T-cell (primary cell): ENCODE measurements at places on chromosomes 12 and 14.
A peak's percentile ranks its signal among the peaks of the same experiment; 100 is the strongest.

GRCh38 chr12:65495233-65495632, 216.8 kb downstream of the MSRB3 start:
- DNase-seq: no peak

- DNase-seq: no peak
Measured at GRCh38 chr12:29245246-29245645, 96.2 kb downstream of the FAR2 start.

- no peak for DNase-seq
Measured at GRCh38 chr14:99296517-99296916, 24.5 kb upstream of the BCL11B start.

DNA sequence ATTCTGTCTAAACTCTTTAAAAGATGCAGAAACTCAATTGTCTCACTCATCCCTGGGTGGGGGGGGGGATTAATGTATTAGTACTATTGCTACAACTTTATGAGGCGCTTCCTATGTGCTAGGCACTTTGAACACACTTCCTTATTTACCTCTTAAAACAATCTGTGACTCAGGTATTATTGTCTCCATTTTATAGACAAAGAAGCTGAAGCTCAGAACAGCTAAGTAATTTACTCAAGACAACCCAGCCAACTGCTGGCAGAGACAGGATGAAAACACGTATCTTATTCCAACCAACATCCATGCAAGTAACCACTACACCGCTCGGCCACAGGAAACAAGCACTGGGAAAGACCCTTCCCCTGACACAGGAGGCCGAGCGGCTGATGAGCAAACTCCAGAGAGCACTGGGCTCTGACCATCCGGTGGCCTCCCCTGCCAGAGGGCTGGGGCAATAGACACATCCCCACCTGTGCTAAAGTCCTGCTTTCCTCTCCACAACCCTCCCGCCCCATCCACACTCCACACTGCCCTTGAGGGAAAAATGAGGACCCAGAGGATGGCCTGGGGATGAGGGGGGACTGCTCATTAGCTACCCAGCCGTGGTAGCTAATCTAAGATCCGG, 244.2 kb downstream of the DPF3 start:
- no peak for DNase-seq

DNA sequence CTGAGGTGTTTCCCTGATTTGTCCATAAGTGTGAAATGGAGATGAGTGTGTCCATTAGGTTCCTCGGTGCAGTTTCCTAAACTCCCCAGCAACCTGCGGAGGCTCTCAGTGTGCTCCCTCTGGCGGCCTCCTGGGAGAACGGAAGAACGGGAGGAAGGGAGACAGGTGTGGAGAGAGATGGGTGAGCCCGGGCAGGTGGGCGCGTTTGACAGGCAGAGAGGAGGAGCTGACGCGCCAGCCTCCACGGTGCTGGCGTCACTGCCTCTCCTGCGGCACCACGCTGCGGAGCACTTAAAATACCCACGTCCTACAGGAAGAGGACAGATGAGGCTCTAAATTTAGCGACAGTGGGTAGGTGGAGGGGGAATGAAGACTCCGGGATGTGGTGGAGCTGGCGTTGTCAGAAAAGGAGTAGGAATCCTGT, 26.8 kb upstream of the PEX5 start:
- DNase-seq: peak; percentile 15

DNA sequence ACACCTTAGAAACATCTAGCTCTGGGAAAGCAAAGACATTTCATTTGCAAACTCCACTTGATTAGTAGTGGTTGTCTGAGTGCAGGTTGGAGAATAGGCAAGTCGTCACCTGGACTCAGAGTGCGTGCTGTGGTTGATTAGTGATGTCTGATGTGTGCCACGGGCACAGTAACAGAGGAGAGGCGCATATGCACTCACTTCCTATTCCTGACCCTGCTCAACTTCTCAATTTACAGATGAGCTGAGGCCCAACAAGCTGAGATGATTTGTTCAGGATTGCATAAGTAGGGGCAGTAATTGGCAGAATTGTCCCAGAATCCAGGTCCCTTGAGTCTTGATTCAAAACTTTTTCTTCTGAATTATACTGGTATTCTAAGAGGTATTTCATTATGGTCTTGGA, 44.9 kb downstream of the ADCK1 start:
- DNase-seq: no peak

- no peak for DNase-seq
Measured at GRCh38 chr14:90354551-90355298, 23.0 kb upstream of the NRDE2 start.

DNA sequence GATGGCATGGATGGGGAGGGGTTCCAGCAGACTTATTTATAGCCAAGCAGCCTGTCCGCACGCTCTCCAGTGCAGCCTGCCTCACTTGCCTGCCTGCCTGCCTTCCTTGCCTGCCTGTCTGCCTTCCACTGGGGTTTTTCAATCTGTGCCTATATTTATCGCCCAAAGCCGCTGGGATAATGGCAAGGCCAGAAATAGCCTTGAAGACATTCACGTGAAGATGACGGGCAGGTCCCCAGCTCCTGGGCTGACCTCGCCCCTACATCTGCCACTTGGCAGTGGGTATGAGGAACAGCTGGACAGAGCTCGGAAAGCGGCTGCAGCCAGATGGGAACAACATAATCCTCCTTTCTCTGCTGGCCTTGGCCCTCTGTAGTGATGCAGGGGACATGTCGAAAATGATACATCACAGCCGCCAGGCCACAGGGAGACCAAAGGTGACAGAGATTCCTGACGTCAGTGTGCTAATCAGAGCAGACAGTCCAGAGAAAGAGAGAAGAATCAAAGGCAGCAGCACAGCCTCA, 53.3 kb downstream of the PITPNM2 start:
- DNase-seq: no peak

DNA sequence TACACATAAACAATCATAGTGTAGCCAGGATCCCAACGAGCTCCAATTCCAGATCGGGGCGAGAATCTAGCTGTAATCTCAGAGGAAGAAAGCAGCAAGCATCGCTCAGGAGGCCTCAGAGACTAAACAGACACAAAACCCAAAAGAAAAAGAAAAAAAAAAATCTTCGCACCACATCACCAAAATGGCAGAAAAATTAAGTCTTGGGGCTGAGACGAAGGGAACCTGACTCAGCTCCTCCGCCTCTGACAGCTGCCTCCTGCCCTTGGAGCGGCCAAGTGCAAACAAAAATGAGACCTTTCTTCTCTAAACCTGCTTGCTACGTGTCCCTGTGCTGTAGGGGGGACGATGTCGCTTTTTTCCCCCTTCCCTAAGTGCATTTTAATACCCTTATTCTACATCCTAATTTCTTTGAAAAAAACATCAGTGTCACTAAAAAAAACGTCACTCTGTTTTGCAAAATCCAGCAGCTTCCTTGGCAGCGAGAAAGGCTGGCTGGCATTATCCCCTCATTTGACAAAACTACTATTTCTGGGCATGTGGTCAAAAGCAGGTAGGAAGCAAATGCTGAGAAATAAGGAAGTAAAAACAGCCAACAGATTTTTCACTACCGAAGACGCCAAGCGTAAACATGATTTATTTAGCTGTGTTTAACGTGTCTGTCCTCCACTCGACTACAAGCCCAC, 30.5 kb downstream of the BCL11B start:
- DNase-seq: peak; percentile 54

DNA sequence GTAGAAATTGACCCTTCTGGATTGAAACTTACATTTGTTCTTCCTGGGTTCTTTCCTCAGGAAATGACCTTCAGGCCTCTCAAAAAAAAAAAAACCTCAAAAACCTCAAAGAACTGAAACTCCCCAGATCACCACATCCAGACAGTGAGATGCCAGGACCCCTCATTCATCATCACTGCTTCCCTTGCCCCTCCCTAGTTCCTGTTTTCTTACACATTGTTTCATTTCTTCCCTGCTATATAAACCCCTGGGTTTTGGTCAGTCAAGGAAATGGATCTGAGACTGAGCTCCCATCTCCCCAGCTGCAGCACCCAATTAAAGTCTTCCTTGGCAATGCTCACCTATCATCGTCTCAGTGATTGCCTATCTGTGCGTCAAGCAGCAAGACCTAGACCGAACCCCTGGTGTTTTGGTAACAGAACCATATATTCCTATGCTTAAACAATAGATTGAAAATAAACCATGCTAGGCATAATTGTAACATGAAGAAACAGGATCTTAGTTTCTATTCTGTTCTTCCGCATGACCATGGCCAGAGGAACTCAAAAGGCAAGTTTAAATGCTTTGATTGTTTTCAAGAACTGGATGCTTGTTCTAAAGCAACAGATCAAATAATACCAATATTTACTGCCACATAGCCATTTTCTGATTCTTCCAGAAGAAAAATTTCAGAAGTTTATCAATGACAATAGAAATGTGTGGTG, 108.0 kb upstream of the MAX start:
- DNase-seq: no peak

- DNase-seq: no peak
Measured at GRCh38 chr14:64701660-64702059, 2.6 kb upstream of the PLEKHG3 start.

- DNase-seq: no peak
Measured at GRCh38 chr14:46369391-46369790, 282.2 kb downstream of the RPL10L start.

- no peak for DNase-seq
Measured at GRCh38 chr12:6112004-6112403, 12.5 kb downstream of the VWF start.

GRCh38 chr12:89236237-89236636, 116.1 kb downstream of the DUSP6 start:
- no peak for DNase-seq

DNA sequence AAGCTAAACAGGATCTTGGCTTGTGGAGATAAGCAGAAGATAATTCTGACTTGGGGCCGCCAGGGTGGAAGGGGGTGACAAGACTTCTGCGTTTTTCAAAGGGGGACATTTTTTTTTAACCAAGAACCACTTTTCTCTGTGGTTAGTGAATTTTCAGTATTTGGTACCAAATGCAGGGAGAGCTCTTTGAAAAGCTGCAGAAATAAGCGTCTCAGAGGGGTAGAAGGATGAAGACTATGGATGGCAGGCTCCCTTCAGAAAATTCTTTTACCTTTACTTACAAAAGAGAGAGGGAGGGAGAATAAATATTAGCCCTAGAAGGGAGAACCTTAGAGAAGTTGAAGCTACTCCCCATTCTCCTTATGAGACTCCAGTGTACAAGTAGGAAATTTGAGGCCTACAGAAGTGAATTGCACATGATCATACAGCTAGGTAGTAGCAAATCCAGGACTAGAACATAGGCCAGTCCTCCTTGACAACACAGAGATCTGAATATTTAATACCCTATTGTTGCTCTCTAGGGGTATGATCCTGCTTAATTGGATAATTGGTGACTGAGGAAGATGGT, 840 bp downstream of the MRPL52 start:
- DNase-seq: no peak

- no peak for DNase-seq
Measured at GRCh38 chr12:3565985-3566384, 75.0 kb downstream of the PRMT8 start.

- no peak for DNase-seq
Measured at GRCh38 chr14:55914771-55915170, 203.4 kb upstream of the PELI2 start.

GRCh38 chr14:96260341-96260821, 4.4 kb downstream of the BDKRB1 start:
- DNase-seq: no peak

GRCh38 chr12:129101816-129102215, 248.5 kb downstream of the GLT1D1 start:
- DNase-seq: no peak

GRCh38 chr14:45990252-45990651, 661.3 kb downstream of the RPL10L start:
- no peak for DNase-seq

GRCh38 chr14:55026441-55026792, 482 bp downstream of the WDHD1 start:
- DNase-seq: no peak

DNA sequence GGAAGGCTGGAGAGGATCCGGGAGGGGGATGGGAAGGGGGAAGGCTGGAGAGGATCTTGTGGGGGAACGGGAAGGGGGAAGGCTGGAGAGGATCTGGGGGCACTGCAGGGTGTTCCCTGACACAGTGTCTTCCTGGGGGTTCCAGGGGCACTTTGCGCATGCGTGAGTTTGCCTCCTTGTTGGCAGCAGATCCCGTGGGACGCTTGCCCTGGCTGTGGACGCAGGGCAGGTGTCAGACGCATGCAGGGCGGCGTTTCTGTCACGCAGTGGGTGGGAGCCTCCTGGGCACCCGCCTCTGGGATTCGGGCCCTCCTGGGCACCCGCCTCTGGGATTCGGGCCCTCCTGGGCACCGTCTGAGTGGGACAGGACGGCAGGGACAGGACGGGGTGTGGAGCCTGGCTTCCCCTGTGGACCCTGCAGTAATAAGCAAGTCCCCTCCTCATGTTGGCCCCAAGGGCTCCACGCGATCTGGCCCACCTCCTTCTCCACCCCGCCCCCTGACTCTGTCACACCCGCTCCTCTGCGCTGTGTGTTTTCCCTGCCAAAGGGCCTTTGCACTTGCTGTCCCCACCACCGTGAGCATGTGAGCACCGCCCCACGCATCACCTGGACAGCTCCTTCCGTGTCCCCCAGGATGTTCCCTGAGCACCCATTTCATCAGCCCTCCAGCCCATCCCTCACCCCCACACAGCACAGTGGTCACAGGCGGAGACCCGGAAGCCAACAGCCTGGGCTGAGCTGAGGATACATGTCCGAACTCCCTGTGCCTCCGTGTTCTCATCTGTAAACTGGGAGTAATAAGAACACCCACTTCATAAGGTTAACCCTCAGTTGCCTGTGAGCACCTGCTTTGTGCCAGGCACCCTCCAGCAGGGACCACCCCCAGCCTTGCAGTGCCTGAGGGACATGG, 4.4 kb downstream of the MMP17 start:
- DNase-seq: no peak

DNA sequence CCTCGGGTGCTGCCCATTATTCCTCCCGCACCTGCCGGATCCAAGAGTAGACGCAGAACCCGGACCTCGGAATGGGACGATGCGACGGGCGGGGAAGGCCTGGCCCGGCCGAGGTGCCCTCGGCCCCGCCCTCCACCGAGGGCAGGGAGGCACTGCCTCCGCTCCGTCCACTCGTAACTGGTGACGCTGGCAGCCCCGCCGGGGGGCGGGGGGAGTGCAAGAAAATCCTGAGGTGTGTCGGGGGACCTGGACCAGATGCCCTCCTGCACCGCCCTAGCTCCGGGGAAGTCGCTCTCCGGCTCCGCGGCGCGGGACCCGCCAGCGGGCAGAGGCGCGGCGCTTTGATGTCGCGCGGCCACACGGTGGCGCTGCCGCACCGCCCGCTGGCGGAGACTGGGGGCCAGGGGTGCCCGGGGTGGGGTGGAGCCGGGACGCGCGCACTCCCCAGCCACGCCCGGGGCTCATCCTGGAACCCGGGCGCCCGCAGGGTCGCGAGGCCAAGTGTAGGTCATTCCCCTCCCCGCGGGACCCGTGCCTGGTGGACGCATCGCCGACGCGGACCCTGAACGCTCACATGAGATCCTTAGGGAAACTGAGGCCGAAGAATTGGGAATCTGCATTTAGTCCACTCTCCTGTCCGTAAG, 202.8 kb downstream of the TTC8 start:
- peak; percentile 56 for DNase-seq

GRCh38 chr14:58362798-58363412, 32.8 kb upstream of the TOMM20L start:
- no peak for DNase-seq

GRCh38 chr12:37546901-37547475, 769.6 kb upstream of the ALG10B start:
- DNase-seq: no peak

- no peak for DNase-seq
Measured at GRCh38 chr14:100236881-100237280, 2.1 kb upstream of the YY1 start.

GRCh38 chr12:86903159-86903558, 647.0 kb upstream of the MGAT4C start:
- DNase-seq: no peak

GRCh38 chr14:95889236-95889979, 12.8 kb downstream of the TUNAR start:
- DNase-seq: no peak
